Hypothalamus (tissue), 51 donors: ENCODE measurements at places on chromosomes 7 and 10.
A peak's percentile ranks its signal among the peaks of the same experiment; 100 is the strongest.

GRCh38 chr7:26478550-26478949 is 186.9 kb downstream of the SNX10 start:
- DNase-seq: no peak

DNA sequence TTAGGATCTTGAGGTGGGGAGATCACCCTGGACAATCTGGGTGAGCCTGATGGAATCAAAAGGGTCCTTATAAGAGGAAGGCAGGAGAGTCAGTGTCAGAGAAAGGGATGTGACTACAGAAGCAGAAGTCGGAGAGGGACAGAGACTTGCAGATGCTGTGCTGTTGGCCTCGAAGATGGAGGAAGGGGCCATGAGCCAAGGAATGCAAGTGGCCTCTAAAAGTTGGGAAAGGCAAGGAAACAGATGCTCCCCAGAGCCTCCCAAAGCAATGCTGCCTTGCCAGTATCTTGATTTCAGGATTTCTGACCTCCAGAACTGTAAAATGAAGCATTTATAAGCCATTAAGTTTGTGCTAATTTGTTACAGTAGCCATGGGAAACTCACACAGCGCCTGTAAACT is 165.2 kb downstream of the FANK1 start:
- no peak for DNase-seq

- peak; percentile 63 for DNase-seq
Measured at GRCh38 chr7:131106681-131107336, 220.9 kb upstream of the MKLN1 start.

- no peak for DNase-seq
Measured at GRCh38 chr7:121914676-121915279, 41.8 kb downstream of the PTPRZ1 start.

DNA sequence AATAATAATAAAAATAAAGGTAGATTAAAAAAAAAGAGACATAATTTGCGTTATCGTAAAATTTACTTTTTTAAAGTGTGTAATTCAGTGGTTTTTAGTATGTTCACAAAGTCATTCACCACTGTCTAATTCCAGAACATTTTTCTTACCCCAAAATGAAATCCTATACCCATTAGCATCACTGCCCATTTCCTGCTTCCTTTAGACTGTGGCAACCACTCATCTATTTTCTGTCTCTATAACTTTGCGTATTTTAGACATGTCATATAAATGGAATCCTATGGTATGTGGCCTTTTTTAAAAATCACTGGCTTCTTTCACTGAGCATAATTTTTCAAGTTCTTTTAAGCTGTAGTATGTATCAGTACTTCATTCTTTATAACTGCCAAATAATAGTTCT is 53.6 kb downstream of the KAT6B start:
- DNase-seq: no peak

GRCh38 chr7:144459635-144460034 is 56.1 kb upstream of the NOBOX start:
- no peak for DNase-seq

- no peak for DNase-seq
Measured at GRCh38 chr10:93826355-93826754, 67.4 kb upstream of the SLC35G1 start.

GRCh38 chr10:124697837-124698544 is 46.2 kb downstream of the FAM53B start:
- DNase-seq: no peak

GRCh38 chr10:133135116-133135465 is 24.9 kb upstream of the KNDC1 start:
- no peak for DNase-seq

DNA sequence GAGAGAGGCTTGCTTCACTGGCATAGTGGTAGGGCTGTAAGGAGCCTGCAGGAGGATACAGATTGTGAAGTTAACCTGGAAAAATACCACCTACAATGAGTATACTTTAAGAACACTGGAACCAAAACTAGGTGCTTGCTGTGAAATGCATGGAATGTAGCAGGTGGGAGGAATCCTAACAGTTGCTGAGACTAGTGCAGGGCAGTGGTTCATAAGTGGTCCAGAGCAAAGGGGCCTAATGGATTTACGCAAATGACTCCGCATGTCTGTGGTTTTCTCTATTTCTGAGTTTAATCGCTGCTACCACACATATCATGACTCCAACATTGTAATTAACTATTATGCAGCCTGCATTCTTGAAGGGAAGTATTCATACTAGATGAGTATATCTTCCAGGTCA is 218.4 kb downstream of the CHRM2 start:
- DNase-seq: no peak

GRCh38 chr10:29691564-29692072 is 56.8 kb upstream of the SVIL start:
- no peak for DNase-seq

DNA sequence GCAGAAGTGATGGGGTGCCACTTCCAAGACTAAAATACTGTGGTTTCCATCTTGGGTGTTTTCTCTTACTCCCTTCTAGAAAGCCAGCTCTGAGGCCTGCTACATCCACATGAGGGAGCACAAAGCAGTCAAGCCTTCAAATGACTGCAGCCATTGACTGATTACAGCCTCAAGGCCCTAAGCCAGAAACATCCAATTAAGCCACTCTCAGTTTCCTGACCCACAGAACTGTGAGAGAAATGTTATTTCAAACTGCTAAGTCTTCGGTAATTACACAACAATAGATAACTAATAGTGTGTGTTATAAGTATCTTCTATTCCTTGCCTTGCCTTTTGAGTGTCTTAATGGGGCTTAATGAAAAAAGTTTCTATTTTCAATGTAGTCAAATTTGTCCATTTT is 24.8 kb downstream of the BRAF start:
- no peak for DNase-seq

DNA sequence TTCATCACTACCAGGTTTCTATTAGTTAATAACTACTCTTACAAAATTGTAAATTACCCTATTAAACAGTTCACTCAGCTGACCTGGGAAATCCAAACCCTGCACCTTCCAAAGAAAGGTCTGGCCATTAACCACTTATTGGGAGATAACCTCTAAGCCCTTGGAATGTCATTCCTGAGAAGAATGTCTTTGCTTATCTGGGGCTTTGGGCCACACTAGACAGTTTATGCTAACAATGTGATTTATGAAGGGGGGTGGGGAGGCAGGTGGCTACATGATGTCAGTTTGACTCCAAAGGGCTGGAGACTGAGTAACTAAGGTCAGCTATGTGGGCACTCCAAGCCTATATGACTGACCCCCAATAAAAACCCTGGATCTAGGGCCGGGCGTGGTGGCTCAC is 50.7 kb downstream of the AKR1D1 start:
- no peak for DNase-seq

DNA sequence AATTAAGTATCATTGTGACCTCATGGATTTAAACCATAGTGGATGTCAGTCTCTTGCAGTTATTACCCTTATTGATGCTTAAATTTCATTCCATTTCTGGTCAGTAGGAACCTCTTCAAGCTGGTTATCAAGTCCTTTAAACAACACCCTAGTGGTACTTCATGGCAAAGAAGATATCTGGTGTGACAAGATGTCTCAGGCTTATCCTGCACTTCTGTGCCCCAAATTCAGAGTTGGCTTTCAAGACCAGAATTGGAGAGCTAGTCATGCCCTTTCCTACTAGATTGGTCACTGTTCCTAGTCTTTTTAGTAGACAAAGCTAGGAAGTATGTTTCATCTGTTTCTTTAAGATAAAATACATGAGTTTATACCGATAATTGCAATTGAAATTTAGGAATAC is 54.9 kb downstream of the KMT2E start:
- DNase-seq: no peak

DNA sequence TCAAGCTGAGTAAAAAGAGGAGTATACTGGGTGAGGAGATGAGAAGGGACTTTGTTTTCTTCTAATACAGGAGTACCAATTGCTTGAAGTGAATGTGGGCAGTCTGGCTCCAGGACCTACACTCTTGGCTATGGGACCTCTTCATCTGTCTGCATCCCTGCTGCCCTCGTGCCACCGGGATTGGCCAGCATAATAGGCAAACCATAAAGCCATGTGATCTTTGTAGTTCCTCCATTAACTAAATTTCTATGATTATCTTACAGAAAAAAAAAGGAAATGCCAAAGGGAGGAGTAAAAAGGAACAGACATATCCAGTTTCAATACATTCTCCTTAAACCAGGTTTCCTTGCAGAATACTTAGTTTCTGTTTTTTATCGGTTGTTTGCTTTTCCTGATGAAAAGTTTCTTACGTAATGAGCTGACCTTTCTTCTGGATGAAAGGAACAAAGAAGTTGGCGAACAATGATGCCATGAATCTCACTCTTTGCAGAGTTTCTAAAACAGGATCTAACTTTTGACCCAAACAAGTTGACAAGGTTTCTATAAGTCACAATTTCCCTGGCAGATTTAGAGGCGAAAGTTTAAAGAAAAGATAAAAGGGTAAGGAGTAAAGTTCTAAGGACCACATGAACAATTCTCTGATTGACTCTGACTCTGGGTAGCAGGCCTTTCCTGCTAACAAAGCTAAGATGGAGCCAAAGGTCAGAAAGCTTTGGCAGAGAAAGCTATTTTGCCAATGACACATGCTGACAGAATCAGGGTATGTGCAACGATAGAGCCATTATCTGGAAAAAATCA is 54.1 kb downstream of the LAMB1 start:
- no peak for DNase-seq

DNA sequence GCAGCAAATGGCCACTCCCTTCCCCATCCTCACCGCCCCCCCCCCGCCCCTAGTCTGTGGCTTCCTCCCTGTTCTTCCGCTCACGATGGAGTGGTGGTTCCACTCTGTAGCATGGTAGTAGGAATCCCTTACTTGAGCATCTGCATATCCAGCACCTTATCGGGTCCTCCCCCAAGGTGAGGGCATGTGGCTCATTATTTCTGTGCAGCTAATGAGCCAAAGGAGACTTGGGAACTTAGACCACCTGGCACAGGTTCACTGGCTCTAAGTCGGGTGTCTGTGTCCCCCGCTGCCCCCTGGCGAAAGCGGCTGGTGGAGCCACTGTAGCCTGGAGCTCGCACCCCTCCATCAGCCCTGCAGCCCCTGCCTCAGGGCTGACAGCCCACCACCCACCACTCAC is 22.8 kb upstream of the GPR26 start:
- no peak for DNase-seq

- no peak for DNase-seq
Measured at GRCh38 chr7:84092207-84092606, 102.4 kb downstream of the SEMA3A start.

DNA sequence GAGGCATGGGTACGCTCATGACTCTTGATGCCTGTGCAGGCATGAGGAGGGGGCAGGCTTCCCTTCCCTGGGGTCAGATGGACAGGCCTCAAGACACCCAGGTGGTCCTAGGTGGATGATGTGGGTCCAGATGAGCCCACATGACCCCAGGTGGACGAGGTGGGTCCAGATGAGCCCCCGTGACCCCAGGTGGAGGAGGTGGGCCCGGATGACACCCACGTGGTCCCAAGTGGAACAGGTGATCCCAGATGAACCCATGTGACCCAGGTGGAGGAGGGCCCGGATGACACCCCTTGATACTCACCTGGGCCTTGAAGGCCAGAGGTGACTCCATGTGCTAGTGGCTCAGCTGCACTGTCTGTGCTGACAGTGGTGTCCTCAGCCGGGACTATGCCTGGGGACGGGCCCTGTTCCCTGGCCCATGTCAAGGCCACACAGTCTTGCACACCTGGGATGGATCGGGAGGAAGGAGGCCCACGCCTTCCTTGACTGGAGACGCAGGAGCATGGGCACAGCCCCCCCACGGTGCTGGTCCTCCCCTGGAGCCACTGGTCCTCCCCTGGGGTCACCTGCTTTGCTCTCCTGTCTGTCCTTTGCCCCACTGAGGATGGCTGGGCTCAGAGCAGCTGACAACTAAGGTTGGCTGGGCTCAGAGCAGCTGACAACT is 3.2 kb downstream of the PRAP1 start:
- DNase-seq: no peak

GRCh38 chr10:56383806-56384205 is 22.7 kb upstream of the ZWINT start:
- no peak for DNase-seq

- DNase-seq: no peak
Measured at GRCh38 chr7:22005151-22005550, 59.5 kb upstream of the CDCA7L start.

DNA sequence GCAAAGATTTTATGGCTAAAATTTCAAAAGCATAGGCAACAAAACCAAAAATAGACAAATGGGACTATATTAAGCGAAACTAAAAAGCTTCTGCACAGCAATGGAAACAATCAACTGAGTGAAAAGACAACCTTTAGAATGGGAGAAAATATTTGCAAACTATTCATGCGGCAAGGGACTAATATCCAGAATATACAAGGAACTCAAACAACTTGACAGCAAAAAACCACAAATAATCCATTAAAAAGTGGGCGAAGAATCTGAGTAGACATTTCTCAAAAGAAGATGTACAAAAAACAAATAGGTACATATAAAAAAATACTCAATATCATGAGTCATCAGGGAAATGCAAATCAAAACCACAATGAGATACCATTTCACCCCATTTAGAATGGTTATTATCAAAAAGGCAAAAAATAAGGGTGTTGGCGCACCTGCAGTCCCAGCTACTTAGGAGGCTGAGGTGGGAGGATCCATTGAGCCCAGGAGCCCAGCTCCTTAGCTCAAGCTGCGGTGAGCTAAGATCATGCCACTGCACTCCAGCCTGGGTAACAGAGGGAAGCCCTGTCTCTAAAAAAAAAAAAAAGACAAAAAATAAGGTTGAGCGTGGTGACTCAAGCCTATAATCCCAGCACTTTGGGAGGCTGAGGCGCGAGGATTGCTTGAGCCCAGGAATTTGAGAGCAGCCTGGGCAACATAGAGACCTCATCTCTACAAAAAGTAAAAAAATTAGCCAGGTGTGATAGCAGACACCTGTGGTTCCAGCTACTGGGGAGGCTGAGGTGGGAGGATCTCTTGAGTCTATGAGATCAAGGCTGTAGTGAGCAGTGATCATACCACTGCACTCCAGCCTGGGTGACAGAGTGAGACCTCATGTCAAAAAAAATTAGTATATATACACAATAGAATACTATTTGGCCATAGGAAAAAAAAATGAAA is 4.2 kb upstream of the CCM2 start:
- no peak for DNase-seq

DNA sequence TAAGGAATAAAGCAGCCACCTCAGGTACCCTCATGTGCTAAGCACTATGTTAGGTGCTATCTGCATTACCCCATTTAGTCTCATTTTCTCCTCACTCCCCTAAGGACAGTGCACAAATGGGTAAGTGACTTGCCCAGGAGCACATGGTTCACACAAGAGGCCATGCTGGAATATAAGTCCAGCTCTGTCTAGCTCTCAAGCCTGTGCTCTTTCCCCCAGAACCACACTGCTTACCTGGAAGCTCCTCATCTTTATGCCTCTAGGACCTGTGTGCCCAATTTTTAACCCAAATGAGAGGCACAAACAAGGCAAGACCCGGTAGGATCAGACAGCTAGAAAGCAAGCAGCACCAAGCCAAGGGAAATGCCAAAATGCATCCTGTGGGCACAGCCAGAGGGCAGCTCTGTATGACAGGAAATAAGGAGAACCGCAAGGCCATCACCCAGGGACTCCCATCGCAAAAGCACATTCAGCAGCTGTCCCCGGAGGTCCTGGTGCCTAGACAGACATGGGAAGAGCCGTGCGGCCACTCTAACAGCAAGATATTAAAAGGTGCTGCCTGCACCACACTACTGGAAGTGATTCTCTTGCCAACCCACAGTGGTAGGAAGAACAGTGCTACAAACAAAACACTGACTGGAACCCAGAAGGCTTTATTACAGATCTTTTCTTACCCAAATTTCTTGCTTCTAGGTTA is 88.1 kb downstream of the GSAP start:
- no peak for DNase-seq

GRCh38 chr10:88297103-88297502 is 286.0 kb downstream of the RNLS start:
- no peak for DNase-seq

GRCh38 chr10:73900064-73900463 is 10.9 kb upstream of the PLAU start:
- DNase-seq: no peak
